Activated T-helper 17 cell treated with anti-CD3 and anti-CD28 coated beads, Interleukin-2, amount 50 U/mL, for 72 hours (primary cell): ENCODE measurements at places on chromosomes 1 and 21.

GRCh38 chr1:205497351-205497750, 7.1 kb upstream of the CDK18 start:
- no peak overlapping the region for H3K27ac ChIP-seq
- H3K36me3 ChIP-seq = no peaks in the 10 kb centered on the region
- ATAC-seq = no peak
- no peak overlapping the region for H3K4me3 ChIP-seq
- H3K27me3 ChIP-seq = peaks cover 19% of the 10 kb centered on the region
- no peaks in the 10 kb centered on the region for H3K4me1 ChIP-seq

DNA sequence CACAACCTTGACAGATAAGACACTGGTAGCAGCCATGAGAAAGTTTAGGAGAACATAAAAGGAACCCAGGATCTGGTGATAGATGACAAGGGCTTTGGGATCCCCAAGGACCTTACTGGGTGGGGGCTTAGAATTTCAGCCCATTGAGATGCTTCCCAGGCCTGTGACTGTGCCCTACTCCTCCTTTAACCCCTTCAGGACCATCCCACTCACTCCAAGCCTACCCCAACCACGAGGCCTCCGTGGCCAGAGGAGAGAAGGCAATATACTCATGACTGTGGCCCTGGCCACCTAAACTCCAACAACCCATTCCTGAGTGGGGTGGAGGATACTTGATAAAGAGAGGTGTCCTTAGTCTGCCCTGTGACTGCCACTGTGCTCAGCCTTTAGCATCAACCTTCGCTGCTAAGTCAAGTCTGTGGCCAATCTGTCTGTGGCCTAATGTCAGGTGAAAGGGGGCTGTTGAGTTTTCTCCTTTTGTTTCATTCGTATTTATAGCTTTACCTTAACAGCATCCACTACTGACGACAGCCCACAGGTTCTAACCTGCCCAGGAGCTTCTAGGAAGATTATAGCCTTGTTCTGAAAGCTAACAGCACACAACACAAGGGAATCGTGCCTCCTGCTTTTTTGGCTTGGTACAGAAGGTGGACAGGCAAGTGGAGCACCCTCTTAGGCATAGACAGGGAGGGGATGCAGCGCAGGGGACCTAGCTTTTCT, 16.9 kb upstream of the BCAR3 start:
- H3K27me3 ChIP-seq = no peaks in the 10 kb centered on the region
- no peaks in the 10 kb centered on the region for H3K36me3 ChIP-seq
- H3K4me3 ChIP-seq = no peak overlapping the region
- H3K27ac ChIP-seq = no peak overlapping the region

- H3K27ac ChIP-seq = no peak overlapping the region
- no peaks in the 10 kb centered on the region for H3K36me3 ChIP-seq
These were observed 485.3 kb upstream of the NFIA start for GRCh38 chr1:60596791-60597750.

GRCh38 chr21:45451771-45452182, 46.8 kb downstream of the COL18A1 start:
- no peak for ATAC-seq
- H3K27ac ChIP-seq = no peak overlapping the region
- H3K36me3 ChIP-seq = no peaks in the 10 kb centered on the region
- H3K4me1 ChIP-seq = peaks cover 4% of the 10 kb centered on the region
- H3K4me3 ChIP-seq = no peak overlapping the region
- H3K27me3 ChIP-seq = peaks cover 10% of the 10 kb centered on the region

- H3K27ac ChIP-seq = no peak overlapping the region
- no peak overlapping the region for H3K4me3 ChIP-seq
- H3K36me3 ChIP-seq = no peaks in the 10 kb centered on the region
These were observed 17.8 kb downstream of the COL24A1 start for GRCh38 chr1:86138746-86139145.

- H3K4me3 ChIP-seq = peak within 1 kb of the TSS; percentile 93
- peaks cover 16% of the 10 kb centered on the region for H3K36me3 ChIP-seq
- H3K4me1 ChIP-seq = peaks cover 19% of the 10 kb centered on the region
- H3K27me3 ChIP-seq = no peaks in the 10 kb centered on the region
- H3K27ac ChIP-seq = peak within 1 kb of the TSS; percentile 95
- ATAC-seq = peak; percentile 90
These were observed at the start of gene LRRC47 for GRCh38 chr1:3796215-3797061. Gene LRRC47 (minus strand): TSS chr1:3796498. CDS start chr1:3796476, 22 bp downstream.

DNA sequence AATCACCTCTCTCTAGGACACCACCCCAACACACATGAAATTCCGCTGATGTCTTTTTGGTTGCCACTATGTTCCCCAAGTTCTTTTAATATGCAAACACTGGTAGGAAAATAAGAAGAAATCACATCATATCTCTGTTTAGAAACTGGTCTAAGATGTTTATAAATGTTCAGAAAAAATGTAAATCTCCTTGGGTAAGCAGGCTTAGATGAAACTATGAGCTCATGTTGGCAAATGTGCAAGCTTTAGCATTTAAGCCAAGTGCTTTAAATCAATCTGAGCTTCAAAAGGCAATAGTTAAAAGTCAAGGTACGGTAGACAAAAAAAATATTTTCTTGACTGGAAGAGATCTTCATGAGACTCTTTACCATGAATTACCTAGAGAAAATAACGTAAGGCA, 25.2 kb upstream of the SLAMF9 start:
- H3K4me3 ChIP-seq = no peak overlapping the region
- ATAC-seq = no peak
- no peaks in the 10 kb centered on the region for H3K36me3 ChIP-seq
- H3K27me3 ChIP-seq = peaks cover 44% of the 10 kb centered on the region
- no peak overlapping the region for H3K27ac ChIP-seq
- no peaks in the 10 kb centered on the region for H3K4me1 ChIP-seq

GRCh38 chr21:28852706-28853105, 140.0 kb downstream of the LTN1 start:
- H3K27ac ChIP-seq = no peak overlapping the region
- H3K4me1 ChIP-seq = peaks cover 5% of the 10 kb centered on the region
- no peaks in the 10 kb centered on the region for H3K27me3 ChIP-seq
- H3K4me3 ChIP-seq = no peak overlapping the region

DNA sequence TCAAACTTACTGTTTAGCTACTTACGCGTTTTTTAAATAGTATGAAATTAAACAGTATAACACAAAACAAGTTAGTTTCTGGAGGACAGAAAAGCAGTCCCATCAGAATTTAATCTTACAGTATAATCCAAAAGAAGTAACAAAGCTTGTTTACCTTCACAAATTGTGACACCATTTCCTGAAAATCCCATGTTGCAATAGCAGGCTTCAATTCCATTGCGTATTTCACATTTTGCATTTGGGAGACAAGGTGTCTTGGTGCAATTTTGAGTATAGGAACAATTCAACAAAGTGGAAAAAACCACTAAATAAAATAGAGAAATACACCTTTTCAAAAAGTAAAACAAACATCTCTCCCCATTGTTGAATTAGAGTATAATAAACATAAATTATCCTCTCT, 1.6 kb downstream of the ADGRL4 start:
- H3K27ac ChIP-seq = no peak overlapping the region
- no peak for ATAC-seq
- no peaks in the 10 kb centered on the region for H3K36me3 ChIP-seq
- no peaks in the 10 kb centered on the region for H3K27me3 ChIP-seq
- no peak overlapping the region for H3K4me3 ChIP-seq

GRCh38 chr1:78722105-78722504, 72.5 kb downstream of the IFI44 start:
- ATAC-seq = no peak
- H3K27ac ChIP-seq = no peak overlapping the region
- peaks cover 19% of the 10 kb centered on the region for H3K27me3 ChIP-seq
- no peaks in the 10 kb centered on the region for H3K4me1 ChIP-seq
- no peak overlapping the region for H3K4me3 ChIP-seq

DNA sequence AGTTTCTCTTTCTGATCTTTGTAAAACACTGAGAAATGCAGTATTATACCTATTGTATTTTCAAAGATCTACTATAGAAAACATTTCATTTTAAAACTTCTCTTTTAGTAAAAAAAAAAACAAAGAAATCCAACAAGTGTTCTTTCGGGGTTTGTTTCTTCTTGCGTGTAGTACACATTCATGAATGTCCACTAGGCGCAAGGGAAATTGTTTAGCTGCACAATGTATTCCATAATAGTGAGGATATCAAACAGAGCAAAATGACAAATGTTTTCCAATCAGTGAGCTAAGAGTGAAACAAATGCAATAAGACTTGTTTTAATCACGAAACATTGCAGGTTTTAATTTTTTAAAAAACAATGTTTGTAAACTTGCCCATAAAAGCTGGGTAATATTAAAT, 68.6 kb downstream of the LHX8 start:
- H3K36me3 ChIP-seq = no peaks in the 10 kb centered on the region
- H3K27ac ChIP-seq = no peak overlapping the region
- ATAC-seq = no peak
- H3K4me3 ChIP-seq = no peak overlapping the region

- no peaks in the 10 kb centered on the region for H3K36me3 ChIP-seq
- no peak overlapping the region for H3K27ac ChIP-seq
- ATAC-seq = no peak
These were observed 41.2 kb downstream of the OLFML2B start for GRCh38 chr1:161982507-161982895.

DNA sequence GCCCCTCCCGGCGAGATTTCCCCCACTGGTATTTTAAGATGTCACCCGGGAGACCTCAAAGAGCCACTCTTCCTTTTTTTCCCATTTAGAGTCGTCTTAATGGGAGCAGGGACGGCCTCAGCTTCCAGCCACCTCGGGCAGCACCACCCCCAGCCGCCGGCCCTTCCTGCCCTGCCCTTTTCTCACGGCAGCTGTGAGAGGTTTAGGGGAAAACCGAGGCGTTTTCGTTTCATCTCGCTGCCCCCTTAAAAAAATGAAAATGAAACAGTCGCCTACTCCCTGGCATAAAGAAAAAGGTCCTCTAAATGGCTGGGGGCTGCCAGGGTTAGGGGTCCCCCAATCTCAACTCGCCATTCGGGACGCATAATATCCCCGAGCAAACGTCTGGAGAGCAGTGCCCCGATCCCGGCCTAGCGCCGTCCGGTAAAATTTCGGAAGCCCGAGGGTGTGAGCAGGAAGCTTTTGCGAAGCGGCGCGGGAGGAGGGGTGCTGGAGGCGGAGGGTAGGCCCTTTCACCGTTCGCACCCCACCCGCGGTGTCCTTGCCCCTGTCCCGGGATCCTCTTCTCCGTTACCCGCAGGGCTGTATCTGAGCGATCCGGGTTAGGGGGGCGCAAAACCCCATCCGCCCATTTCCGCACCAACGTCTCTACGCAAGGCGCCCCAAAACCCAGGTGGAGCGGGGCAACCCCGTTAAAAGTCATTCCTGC, 1.2 kb downstream of the RUNX3 start:
- H3K27me3 ChIP-seq = no peaks in the 10 kb centered on the region
- H3K4me1 ChIP-seq = peaks cover 27% of the 10 kb centered on the region
- peaks cover 86% of the 10 kb centered on the region for H3K36me3 ChIP-seq
- no peak for ATAC-seq

DNA sequence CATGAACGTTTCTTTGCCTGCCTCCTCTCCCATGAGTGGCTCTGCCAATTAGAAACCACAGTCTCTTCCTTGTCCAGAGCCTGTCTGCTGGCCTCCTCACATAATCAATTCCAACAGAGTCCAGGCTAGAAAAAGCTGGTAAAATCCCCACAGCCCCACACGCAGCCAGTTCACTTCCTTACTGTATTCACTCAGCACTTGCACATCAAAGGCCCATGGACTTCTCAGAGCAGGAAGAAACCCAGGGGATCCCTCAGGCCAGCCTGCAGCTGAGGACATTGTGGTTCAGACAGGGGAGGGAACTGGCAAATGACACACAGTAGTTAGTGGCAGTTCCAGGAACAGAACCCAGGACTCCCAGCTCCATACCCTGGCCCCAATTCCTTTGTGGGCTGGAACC, 171.6 kb upstream of the EDN2 start:
- H3K4me3 ChIP-seq = peak overlapping the region; percentile 76
- peak; percentile 73 for ATAC-seq
- peak overlapping the region; percentile 76 for H3K27ac ChIP-seq
- no peaks in the 10 kb centered on the region for H3K27me3 ChIP-seq

GRCh38 chr1:211910113-211910884, 79.7 kb upstream of the LPGAT1 start:
- H3K27ac ChIP-seq = no peak overlapping the region
- no peak for ATAC-seq
- H3K27me3 ChIP-seq = peaks cover 10% of the 10 kb centered on the region
- no peak overlapping the region for H3K4me3 ChIP-seq

- no peak overlapping the region for H3K4me3 ChIP-seq
- ATAC-seq = peak; percentile 44
- H3K27ac ChIP-seq = no peak overlapping the region
- peaks cover 7% of the 10 kb centered on the region for H3K4me1 ChIP-seq
- H3K27me3 ChIP-seq = no peaks in the 10 kb centered on the region
These were observed 28.5 kb downstream of the ETNK2 start for GRCh38 chr1:204123376-204123775.

DNA sequence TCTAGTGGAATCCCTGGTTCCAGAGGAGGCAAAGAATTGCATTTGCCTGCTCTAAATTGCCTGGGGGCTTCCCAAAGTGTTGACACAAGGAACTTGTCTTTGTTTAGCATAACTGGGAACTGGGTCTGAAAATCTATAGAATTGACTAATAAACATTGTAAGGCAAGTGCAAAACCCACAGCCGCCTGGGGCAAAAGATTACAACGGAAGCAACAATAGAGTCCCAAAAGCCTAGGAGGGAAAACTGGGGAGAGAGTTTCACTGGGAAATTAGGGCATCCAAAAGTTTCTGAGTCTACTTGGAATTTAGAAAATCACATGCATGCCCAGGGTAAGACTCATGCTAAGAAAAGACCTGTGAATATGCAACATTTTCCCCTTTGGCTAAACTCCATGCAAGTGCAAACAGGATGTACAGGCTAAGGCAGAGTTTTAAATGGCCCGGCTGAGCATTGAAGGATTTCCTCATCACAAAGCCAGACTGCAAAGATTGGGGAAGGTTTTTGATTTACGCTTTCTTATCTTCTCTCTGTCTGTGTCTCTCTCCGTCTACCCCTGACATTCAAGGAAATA, 725.3 kb upstream of the NCAM2 start:
- no peak overlapping the region for H3K4me3 ChIP-seq
- H3K27ac ChIP-seq = no peak overlapping the region
- H3K27me3 ChIP-seq = no peaks in the 10 kb centered on the region
- no peaks in the 10 kb centered on the region for H3K4me1 ChIP-seq
- no peak for ATAC-seq
- H3K36me3 ChIP-seq = no peaks in the 10 kb centered on the region

- H3K27me3 ChIP-seq = peaks cover 12% of the 10 kb centered on the region
- H3K4me3 ChIP-seq = no peak overlapping the region
- no peak overlapping the region for H3K27ac ChIP-seq
- ATAC-seq = no peak
- H3K4me1 ChIP-seq = no peaks in the 10 kb centered on the region
These were observed 36.7 kb downstream of the PCBP3 start for GRCh38 chr21:45680215-45680614.

DNA sequence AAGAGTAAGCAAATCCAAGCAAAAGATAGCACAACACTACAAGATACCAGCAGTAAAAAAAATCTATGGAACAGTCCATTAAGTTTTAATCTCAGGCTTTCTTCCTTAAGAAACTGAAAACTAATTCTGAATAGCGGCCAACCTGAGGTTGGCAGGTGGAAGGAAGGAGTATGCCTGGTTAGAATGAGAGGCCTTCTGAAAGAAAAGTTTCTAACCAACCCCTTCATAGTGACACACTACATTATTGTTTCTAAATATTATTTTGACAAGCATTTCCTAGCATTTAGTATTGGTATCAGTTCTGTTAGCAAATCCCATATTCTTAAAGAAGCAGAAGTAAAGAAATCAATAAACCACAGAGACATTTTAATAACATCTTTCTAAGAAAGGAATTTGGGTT, 205.7 kb upstream of the PTBP2 start:
- no peak for ATAC-seq
- no peak overlapping the region for H3K4me3 ChIP-seq
- peaks cover 6% of the 10 kb centered on the region for H3K27me3 ChIP-seq
- H3K4me1 ChIP-seq = no peaks in the 10 kb centered on the region
- no peaks in the 10 kb centered on the region for H3K36me3 ChIP-seq

- peaks cover 5% of the 10 kb centered on the region for H3K4me1 ChIP-seq
- peak overlapping the region; percentile 28 for H3K4me3 ChIP-seq
- no peaks in the 10 kb centered on the region for H3K27me3 ChIP-seq
- peak overlapping the region; percentile 78 for H3K27ac ChIP-seq
These were observed 5.0 kb downstream of the PFKL start for GRCh38 chr21:44304877-44305293.
